ENCODE measurements at places on chromosomes 12 and 14. TPM values are rescaled to one million over a fixed set of nuclear protein-coding genes. Genes with fewer than 3 reads are reported as not detected.

Gene FOXN4
- polyA plus RNA-seq, result not detected

Gene STYK1
- not detected for polyA plus RNA-seq

Gene ABCD4
- 23.3 TPM for polyA plus RNA-seq

Gene NXPH4
- polyA plus RNA-seq, result 8.3 TPM

Gene CEP170B
- not detected for polyA plus RNA-seq

Gene CISTR
- polyA plus RNA-seq, result not detected

Gene KRT83
- not detected for polyA plus RNA-seq

Gene INSM2
- not detected for polyA plus RNA-seq

Gene CLEC6A
- not detected for polyA plus RNA-seq

Gene SERPINA3
- not detected for polyA plus RNA-seq

Gene TSHR
- not detected for polyA plus RNA-seq

Gene GNB3
- not detected for polyA plus RNA-seq

Gene IKZF4
- polyA plus RNA-seq, result 0.35 TPM

Gene KRT86
- polyA plus RNA-seq, result not detected

Gene MVK
- 2.6 TPM for polyA plus RNA-seq

Gene TROAP
- not detected for polyA plus RNA-seq

Gene PLXNC1
- polyA plus RNA-seq, result 6.6 TPM

Gene TMEM117
- 4.4 TPM for polyA plus RNA-seq

Gene GATC
- polyA plus RNA-seq, result 23.0 TPM

Gene PSME2
- 328 TPM for polyA plus RNA-seq

Gene TTC8
- 2.2 TPM for polyA plus RNA-seq

Gene PMCH
- polyA plus RNA-seq, result not detected

Gene OVCH1
- not detected for polyA plus RNA-seq

Data from IgD-negative memory B cell (primary cell).